ENCODE measurements at places on chromosomes 2 and 18.

- DNase-seq = no peak
Observed at GRCh38 chr2:55422876-55423665, 3.4 kb upstream of the CCDC88A start.

GRCh38 chr18:35276267-35276666, 13.8 kb downstream of the ZSCAN30 start:
- no peak for DNase-seq

DNA sequence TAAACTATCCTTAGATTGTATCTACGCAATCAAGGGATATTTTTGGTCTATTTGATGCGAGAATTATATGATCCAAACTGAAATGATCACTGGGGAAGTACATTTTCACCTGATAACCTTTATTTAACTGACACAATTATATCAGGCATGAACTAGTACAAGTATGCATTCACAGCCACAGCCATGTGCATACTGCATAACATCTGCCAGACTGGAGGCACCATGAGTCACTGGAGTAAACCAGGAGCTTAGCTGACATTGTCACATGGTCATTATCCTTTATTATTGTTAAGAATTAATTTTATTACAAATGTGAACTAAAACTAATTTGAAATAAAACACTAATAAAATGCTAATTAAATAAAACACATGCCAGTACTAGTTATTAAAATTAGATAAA, 1127.1 kb downstream of the DPP10 start:
- DNase-seq = no peak

DNA sequence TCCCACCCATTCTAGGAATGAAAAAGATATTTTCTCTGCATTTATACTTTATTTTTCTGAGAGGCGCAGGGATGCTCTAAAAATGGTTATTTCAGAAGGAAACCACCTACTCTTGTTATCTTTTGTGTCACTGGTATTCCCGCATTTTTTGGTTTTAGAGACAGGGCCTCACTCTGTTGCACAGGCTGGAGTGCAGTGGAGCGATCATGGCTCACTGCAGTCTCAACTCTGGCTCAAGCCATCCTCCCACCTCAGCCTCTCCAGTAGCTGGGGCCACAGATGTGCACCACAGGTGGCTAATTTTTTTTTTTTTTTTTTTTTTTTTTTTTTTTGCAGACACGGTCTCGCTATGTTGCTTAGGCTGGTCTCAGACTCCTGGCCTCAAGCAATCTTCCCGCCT, 135.9 kb downstream of the NCK2 start:
- no peak for DNase-seq

DNA sequence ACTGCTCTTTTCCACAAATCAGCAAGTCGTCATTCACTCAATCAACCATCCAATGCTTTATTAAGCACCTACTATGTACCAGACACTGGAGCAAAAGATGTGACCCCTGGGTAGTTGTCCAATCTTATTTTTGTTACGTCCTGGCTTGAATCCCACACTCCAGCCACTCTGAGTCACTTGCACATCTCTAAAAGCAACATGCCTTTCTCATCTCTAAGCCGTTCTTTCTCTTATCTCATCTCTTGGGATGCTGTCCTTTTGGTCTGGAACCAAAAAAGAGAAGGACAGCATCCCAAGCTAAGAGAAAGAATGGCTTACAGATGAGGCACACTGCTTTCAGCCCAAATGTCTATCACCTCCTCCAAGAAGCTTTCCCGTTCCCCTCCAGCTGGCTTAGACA, 58.8 kb downstream of the RNF152 start:
- DNase-seq = no peak
